NCI-H2081 (cell line): ENCODE measurements at places on chromosomes 7 and 10.

DNA sequence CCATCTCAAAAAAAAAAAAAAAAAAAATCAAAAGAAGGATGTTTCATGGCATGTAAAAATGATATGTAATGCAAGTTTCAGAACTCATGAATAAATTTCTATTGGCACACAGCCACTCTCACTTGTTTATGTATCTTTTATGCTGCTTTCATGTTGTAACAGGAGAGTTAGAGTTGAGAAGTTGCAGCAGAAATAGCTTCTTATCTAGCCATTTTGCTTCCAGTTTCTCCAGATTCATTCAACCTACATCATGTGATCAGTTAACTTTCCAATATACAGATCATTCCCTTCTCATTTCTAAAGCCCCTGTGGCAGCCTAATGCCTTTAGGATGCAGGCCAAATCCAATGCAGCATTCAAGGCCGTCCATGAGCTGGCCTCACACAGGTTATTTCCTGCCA, 30.4 kb downstream of the ZNF786 start:
- DNase-seq: no peak

GRCh38 chr7:114084472-114085312, 165.9 kb upstream of the PPP1R3A start:
- DNase-seq: peak; percentile 64

- DNase-seq: no peak
Observed at GRCh38 chr10:110758898-110759297, 112.8 kb upstream of the PDCD4 start.

DNA sequence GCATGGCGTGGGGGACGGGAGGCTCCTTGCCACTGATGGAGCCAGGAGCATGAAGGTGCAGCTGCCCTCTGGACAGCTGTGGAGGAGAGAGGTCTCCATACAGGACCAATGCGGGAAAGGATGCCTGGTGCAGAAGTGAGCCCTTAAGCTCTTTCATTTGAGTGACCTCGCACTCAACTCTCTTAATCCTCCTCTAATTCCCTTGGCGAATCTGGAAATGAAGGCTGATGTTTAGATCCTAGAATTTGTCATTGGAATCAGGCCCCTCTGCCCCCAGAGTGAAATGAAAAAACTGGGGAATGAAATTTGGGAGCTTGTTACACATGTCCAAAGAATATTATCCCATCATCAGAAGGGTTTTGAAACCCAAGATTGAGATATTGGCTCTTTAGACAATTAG, 639.5 kb downstream of the LRMDA start:
- DNase-seq: no peak

DNA sequence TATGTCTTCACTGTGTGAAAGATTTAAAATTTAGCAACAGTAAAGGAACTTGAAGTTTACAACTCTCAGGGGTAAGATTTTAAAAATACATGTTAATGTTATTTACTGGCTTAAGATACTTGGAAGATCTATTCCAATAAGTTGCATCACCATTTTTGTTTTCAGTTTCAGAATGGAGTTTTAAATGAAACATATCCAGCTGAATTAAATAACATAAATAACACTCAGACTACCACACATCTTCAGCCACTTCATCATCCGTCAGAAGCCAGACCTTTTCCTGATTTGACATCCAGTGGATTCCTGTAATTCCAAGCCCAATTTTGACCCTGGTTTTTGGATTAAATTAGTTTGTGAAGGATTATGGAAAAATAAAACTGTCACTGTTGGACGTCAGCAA, 44.3 kb downstream of the AHR start:
- no peak for DNase-seq

DNA sequence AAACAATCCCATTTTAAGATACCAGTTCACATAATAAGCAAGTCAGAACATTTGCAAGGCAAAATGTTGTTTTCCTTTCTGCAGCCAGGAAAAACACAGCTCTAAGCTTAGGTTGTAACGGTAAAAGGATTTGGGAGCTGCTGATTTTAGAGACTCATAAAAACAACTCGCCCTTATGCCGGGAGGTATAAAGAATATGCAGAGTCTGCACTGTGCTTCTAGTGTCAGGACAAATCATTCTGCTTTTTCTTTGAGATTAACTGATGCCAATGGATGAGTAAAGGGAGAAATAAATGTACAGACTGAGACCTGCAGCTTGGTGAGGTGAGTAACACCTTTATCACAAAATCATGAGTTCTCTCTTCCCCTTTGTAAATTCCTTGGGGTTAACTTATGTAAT, 2.0 kb upstream of the SFR1 start:
- no peak for DNase-seq

DNA sequence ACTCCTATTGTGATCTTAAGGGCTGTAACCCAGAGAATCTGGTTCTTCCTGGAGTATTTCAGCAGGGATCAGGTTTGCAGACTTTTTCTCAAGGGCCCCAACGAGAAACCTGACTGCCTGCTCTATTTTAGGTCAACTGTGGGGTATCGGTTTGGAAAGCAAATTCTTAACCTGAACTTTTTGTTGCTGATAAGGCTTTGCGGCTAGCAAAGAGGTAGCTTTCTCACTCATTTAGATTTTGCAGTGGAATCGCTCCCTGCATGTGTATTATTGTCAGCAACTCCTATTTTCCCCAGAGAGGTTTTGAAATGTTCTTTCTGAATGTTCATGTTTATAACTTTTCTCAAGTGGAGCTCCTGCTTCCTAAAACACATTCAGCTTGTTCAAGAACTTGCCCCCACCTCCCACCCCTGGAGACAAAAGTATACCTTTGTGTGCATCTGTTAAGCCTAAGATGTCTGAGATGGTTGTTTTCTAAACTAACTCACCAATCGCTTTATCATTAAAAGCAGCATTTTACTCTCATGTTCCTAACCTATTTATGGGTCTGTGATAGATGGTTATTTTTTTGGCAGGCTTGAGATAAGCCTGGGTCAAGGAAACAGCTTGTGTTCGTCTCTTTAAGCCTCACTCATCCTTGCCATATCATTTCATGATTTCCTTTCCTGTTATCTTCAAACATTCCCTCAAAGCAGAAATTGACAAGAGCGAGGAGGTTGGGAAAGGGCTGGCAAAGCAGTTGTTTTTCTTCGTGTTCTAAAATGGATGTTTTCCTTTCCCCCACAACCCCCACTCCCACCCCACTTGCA, 129.8 kb downstream of the BAMBI start:
- DNase-seq: no peak

DNA sequence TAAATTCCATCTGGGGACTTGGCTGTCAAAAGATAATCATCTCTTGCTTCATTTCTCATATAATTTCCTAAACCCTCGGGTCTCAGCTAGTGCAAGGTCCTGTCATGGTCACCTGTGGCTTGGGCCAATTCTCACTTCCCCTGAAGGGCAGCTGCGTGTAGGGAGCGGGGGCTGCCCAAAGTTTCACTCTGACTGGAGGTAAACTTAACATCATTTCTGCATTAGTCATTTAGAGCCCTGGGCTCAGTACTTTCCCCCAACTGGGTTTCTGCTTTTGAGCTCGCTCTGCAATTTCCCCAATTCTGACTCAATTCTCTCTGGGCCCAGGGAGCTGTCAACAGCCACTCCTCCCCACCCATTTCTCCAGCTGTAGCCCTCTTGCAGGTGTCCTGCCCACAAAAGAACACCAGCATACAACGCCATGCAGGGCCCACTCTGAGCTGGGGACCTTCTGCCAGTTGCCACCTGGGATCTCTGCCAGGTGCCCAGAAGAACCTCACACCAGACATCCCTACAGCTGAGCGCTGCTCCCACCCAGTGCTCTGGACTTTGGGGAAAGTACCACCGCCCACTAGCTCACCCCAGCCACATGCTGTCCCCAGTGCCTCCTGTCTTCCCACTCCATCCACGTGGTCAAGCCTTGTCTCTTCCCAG, 37.9 kb downstream of the VOPP1 start:
- DNase-seq: no peak

- DNase-seq: peak; percentile 84
Observed at GRCh38 chr10:118046395-118047156, at the start of gene RAB11FIP2. RAB11FIP2 (minus strand) TSS chr10:118046941; CDS start chr10:118046163, 778 bp downstream.

DNA sequence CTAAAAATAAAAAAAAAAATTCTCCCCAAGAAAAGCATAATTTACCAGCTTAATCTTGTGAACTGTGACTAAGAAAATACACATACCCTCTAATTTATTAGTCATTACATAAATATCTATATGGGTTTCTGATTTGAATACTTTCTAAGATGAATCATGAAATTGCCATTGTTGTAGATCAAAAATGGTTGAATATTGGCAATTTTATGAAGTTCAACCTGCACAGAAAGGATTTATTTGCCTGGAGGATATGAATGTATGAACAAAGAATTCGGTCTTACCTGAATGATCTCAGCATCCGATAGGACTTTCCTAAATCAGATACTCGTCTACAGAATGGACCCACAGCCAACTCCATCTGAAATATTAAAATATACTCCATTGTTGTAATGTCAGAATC, 61.5 kb downstream of the HBP1 start:
- no peak for DNase-seq

DNA sequence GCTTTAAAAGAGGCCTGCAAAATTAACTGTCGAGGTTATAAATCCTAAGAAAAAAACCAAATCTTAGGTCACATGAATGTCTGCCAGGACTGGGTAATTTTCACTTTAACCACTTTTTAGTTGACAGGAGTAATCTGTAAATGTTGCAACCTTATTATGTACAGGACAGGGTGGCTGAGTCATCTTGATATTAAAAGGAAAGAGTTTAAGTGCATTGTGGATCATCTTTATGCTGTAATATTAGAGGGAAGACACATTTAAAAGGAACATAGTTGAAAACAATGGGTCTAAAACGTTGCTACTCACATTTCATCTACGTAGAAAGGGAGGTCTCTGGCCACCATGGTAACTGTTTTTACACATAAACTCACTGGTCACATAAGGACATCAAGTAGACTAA, 115.5 kb downstream of the LSMEM1 start:
- DNase-seq: no peak

DNA sequence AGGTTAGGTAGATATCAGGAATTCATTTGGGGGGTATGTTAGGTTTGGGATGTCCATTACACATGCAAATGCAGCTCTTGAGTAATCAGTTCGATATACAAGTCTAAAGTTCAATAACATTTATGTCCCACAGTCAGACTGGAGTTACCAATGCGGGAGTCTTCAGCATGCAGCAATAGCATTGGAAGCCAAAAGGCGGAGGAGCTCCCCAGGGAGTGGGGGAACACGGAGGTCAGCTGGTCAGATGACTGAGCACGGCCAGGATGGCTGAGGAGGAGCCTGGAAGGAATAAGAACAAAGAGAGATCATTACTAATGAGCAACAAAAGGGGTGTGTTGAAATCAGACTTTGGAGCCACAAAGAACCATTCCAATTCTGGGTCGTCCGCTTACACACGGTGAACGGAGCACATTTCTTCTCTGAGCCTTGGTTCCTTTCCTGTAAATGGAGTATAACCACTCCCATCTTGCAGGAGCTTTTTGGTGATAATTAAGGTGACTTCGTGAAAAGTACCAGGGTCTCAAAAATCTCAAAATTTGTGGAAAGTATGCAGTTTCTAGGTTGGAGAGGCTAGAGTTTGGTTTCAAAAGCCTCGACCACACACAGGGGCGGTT, 478 bp upstream of the ZNF22 start:
- DNase-seq: no peak

DNA sequence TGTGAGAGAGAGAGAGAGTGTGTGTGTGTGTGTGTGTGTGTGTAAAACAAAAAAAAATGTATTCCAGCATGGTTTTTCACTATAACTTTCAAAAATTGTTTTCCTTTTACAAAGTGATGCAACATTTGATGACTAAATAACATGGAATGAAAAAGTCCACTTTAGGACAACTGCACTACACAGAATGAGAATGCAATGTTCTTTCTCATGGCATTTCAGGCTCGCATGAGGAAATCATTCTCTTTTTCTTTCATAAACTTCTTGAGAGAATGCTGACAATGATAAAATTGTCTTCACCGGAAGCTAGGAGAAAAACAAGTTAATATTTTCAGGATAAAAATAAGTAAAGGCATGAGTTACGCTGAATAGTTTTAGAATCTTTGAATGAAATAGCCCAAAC, 53.7 kb downstream of the SLC16A12 start:
- DNase-seq: no peak

DNA sequence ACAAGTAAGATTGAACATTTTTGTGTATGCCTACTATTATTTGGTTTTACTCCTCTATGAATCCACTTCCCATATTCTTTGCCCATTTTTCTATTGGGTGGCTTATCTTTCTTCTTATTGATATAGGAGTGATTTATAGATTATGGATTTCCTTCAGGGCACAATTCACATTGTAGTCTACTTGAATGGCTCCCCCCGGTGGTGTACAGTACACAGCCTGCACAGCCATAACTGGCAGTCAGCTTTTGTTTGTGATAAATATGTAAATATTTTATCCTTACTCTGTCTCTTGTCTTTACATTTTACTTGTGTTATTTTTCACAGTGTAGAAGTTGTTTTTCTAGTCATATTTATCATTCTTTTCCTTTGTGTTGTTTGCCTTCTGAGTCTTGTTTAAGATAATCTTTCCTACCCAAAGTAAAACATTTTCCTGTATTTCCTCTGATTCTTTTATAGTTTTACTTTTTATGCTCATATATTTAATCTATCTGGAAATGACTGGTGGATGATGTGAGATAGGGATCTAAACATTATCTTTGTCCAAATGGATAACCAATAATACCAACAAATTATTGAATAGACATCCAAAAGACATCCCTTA, 23.9 kb upstream of the CALD1 start:
- peak; percentile 32 for DNase-seq

DNA sequence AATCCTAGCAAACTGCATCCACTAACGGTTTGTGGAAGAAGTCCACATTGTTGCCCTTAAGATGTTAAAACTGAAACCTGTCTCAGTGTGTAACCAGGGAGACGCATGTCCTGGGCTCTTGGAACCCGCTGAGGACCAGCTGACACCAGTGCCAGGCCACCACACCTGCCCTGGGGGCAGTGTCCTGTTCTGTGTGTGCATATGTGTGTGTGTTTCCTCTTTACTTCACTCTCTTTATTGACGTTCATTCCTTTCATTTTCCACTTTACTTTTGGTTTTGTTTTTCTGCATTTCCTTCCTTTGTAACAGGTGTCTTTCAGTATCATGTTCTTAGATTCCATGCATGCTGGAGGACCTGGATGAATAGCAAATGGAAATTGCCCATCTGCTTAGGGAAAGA, 83.8 kb downstream of the TEX36 start:
- no peak for DNase-seq

GRCh38 chr10:96295475-96295874, 8.8 kb upstream of the DNTT start:
- no peak for DNase-seq

- DNase-seq: no peak
Observed at GRCh38 chr10:96288151-96288621, 16.0 kb upstream of the DNTT start.
